ENCODE measurements at places on chromosomes 7 and 10.

DNA sequence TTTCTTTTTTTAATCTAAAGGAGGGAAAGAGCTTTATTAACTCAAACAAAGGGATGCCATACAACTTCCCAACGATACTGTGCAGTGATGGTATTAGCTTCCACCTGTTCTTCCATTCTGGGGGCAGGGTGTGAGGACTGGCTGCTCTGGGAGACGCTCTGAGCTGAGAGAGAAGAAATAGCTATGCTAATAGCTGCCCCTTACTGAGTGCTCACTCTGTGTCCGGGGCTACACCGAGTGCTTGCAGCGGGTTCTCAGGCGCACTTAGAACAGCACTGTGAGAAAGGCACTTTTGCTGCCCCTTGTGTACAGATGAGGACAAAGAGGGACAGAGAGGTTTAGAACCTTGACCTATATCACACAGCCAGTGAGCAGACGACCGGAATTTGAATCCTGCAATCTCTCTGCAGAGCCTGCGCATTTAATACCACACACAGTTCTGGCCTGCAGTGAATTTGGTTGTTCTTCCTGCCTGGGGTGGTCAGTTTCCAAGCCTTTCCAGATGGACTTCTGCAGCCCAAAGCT is 142.2 kb downstream of the PLPP4 start:
- no peak for DNase-seq

DNA sequence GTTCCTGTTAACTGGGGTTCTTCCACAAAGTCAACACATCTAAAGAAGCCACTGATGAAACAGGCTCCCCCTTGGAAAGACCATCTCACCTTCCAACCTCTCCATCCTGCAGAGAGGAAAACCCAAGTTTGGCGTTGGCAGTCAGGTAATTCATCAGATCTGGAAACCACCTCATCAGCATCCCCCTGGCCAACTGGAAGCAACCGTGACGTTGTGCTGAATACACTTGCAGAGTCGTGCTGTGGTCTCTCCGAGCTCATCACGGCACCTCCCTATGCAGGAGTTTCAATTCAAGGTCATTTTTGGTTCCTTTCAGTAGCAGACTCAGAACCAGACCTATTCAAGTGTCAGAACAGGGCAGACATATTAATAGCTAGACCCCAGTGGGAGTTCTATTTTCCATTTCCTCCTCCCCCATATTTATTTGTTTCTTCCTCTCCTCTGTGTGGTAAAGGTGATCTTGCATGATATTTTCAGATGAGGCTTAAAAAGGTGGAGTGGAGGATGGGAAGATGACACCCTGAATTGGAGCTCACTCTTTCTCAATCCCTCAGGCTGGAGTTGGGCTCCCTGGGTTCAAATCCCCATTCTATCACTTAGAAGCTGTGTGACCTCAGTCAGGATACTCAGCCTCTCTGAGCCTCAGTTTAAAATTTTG is 149.1 kb upstream of the ADO start:
- DNase-seq: peak; percentile 26

DNA sequence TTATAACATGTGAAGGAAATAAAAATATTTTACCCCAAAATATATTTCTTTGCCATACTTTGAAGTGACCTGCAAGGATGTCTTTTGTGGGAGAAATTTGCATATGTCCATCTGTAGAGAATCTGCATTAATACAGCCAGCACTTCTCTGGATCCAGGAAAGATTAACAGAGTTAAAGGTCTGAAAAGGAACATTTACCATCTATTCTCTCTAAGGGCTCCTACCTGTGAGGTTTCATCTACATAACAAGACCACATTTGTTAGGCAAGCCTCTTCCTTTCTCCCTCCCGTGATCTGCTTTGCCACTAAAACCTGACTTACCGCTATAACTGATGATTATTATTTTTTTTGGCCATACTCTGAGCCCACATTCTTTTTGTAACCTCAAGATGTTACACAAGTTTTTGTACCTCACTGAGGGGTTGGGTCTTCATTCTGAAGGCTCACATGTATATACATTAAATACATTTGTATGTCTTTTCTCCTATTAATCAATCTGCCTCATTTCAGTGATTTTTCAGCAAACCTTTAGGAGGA is 129.4 kb downstream of the AKR1D1 start:
- DNase-seq: no peak

GRCh38 chr7:2787251-2787951 is 56.7 kb downstream of the GNA12 start:
- no peak for DNase-seq

DNA sequence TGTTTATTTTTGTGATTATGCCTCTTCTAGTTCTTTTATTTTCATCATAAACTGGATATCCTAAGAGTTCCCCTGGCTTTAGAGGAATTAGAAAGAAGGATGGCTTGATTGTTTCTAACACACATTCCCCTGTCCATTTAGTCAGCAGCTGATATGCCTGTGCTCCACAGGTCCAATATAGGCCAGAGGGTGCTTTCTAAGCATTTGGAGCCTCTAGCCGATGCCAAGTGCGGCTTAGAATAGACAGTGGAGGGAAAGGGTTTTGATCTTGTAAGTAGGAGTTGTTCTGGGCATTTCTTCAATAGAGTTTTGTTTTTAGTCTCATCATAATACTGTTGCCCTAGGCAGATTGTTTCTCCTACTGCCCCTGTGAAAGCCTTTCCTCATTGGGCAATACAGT is 6.6 kb downstream of the CYP3A43 start:
- DNase-seq: no peak

- no peak for DNase-seq
Measured at GRCh38 chr7:2012981-2013380, 219.8 kb downstream of the MAD1L1 start.
